ENCODE measurements at places on chromosomes 3 and 15.

DNA sequence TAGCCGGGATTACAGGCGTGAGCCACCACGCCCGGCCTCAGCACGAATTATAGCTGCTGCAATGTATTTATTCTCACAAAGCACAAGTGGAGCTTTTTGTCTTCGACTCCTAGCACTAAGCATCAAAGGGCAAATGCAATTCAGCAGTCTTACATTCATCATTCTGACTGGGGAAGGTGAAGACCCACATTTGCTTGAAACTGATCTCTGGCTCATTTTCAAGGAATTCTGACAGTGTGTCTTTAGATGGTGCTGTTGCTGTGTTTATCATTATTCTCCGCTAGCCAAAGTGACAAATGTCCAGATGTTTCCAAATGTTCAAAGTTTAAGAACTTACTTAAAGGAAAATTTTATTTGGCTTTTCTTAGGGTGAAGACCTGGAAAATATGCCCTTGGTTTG lies 55.9 kb downstream of the SGO1 start:
- no peak for DNase-seq

DNA sequence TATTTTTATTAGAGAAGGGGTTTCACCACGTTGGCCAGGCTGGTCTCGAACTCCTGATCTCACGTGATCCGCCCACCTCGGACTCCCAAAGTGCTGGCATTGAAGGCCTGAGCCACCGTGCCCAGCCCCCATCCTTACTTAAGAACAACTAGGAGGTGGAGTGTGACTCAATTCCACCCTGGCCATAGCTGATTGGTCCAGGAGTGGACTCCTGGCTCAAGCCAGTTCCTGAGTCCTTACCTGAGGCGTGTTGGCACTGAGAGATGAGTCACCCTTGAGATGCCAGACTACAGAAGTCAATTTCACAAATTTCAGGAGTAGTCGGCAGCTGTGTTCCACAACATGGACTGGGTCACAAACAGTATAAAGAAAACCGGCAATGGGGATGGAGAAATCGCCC lies 124.2 kb downstream of the SHQ1 start:
- DNase-seq = no peak

DNA sequence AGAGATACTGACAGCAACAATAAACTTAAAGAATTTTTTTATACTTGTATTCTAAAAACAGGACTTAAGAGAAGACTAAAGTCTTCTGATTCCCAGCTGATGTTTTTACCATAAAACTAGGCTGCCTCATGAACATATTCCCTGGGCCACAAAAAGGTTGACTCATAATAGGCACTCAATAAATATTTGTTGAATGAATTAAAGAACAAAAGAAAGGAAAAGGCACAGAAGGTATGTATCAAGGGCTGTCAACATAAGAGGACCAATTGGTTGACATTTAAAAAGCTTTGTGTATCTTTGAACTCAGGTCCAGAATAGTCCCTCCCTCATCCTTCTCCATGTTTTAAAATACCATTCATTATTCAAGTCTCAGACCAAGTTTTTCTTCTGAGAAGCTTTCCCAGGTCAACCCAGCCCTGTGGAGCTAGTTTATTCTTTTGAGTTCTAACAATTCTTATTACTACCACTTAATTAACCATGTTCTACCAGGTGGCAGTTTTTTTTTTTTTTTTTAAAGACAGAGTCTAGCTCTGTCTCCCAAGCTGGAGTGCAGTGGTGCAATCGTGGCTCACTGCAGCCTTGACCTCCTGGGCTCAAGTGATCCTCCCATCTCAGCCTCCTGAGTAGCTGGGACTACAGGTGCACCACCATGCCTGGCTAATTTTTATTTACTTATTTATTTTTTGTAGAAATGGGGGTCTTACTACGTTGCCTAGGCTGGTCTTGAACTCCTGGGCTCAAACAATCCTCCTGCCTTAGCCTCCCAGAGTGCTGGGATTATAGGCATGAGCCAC lies 17.5 kb upstream of the ARHGEF3 start:
- DNase-seq = no peak

GRCh38 chr15:39251413-39252133 lies 329.3 kb upstream of the THBS1 start:
- DNase-seq = no peak

- no peak for DNase-seq
Observed at GRCh38 chr15:48708641-48709040, 63.1 kb upstream of the FBN1 start.

All from activated CD4-positive, alpha-beta memory T cell treated with anti-CD3 and anti-CD28 coated beads, Interleukin-2, amount 10 ng/mL, durations not matched to agents 7 days and 5 days (primary cell).